Activated naive CD4-positive, alpha-beta T cell treated with anti-CD3 and anti-CD28 coated beads for 36 hours (primary cell): ENCODE measurements at places on chromosomes 3 and 15. TPM values are rescaled to one million over a fixed set of nuclear protein-coding genes. Genes with fewer than 3 reads are reported as not detected.

DNA sequence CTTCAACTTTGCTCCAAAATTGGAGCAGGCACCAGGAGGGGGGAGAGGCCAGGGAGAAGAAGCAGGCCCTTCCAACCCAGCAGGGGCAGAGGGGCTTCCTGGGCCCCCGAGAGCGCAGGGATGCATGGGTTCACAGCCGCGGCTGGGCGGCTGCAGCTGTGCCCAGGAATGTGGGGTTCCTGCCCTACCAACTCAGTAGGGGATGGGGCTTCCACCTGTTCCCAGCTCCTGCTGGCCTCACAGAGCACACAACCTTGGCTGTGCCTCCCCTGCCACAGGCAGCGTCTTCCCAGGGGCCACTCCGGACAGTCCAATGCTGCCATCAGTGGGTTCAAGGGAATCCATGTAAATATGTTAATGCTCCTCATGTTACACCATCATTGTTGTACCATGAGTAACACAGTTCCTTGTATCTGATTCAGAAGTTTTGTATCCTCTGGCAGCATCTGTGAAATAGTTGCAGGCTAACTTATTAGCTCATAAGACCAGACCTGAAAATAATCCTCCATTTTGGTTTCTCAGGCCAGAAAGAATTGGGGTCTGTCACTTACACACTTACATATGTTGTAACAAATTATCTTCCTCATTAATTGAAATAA is 12.1 kb upstream of the SIAH2 start:
- H3K4me3 ChIP-seq = no peak overlapping the region
- no peak for DNase-seq
- H3K27me3 ChIP-seq = no peaks in the 10 kb centered on the region
- H3K36me3 ChIP-seq = no peaks in the 10 kb centered on the region

DNA sequence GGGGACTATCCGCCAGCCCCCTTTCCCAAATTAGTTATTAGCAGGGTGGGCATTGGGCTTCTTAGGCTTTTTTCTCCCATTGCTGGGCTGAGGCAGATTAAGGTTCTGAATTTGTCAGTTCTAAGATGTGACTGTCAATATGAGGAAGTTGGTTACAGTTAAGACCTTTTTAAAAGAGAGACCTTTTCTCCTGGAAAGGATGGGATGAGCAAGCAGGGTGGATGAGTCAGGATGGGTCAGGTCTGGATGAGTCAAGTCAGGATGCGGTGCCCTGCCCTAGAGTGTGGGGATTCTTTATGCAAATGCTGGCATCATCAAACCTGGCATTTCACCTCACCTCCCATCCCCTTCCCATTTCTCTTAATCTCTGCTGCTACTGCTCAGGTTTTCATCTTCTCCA is 1.9 kb downstream of the AEN start:
- DNase-seq = peak; percentile 92
- H3K27me3 ChIP-seq = no peaks in the 10 kb centered on the region
- H3K4me3 ChIP-seq = peak overlapping the region; percentile 90
- peak overlapping the region; percentile 97 for H3K27ac ChIP-seq
- peaks cover 58% of the 10 kb centered on the region for H3K36me3 ChIP-seq
- H3K4me1 ChIP-seq = peaks cover 53% of the 10 kb centered on the region

GRCh38 chr3:108818404-108818803 is 4.2 kb upstream of the TRAT1 start:
- no peaks in the 10 kb centered on the region for H3K27me3 ChIP-seq
- peaks cover 24% of the 10 kb centered on the region for H3K4me1 ChIP-seq
- peak overlapping the region; percentile 48 for H3K4me3 ChIP-seq
- peaks cover 2% of the 10 kb centered on the region for H3K36me3 ChIP-seq
- H3K27ac ChIP-seq = peak overlapping the region; percentile 79
- DNase-seq = peak; percentile 86

DNA sequence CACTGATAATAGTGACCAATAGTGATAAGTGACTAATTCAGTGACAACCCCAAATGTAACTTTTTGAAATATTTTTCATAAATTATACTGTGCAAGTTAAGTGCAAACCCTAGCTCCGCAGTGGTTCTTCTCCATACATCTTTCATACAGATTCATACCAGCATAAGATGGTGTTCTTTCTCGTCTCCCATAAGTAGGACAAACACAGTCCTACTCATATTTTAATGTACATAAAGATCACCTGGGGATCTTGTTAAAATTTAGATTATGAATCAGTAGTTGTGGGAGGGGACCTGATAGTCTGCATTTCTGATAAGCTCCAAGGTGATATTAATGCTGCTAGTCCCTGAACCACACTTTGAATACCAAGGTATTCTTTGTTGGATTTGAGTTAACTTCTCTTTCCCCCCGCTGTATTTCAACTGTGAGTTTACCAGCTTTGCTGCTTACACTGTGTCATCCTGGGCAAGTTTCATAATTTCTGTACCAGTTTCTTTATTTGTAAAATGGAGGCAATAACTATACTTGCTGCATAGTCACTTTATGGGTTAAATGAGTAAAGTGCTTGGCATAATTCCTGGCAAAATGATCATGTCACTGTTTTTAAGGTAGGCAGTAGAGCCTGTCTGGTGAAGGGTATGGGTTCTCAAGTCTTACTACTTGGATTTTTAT is 34.7 kb upstream of the C3orf38 start:
- H3K27me3 ChIP-seq = no peaks in the 10 kb centered on the region
- peaks cover 20% of the 10 kb centered on the region for H3K36me3 ChIP-seq
- H3K27ac ChIP-seq = no peak overlapping the region
- H3K4me1 ChIP-seq = peaks cover 16% of the 10 kb centered on the region
- no peak for DNase-seq

DNA sequence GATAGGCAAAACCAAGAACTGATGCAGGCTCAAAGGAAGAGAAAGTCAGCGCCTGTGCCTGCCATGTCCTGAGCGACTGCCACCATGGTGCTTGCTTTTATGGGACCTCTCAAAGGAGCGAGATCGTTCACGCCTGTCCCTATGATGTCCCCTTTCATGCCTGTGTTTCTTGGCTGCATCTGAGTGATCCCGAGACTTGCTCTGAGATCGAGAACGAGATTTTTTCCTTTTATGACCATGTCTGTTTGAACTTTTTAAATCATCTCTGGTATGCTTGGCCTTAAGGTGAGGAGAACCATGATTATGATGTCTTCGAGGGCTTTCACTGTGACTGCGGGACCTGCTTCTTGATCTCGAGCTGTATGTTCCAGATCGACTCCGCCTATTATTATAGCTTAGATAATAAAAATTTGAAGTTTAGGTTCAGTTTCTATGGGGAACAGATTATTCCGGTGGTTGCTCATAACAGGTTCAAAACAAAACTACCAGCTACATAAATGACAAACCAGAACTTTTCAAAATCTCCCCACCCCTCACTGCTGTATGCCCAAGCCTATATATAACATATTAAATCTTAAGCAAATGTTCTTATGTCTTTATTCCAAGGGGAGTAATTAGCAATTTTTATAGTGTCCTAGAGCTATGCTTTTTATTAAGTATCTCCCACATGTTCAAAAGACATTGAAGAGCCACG is 11.6 kb downstream of the CCNL1 start:
- DNase-seq = no peak
- no peaks in the 10 kb centered on the region for H3K27me3 ChIP-seq
- no peak overlapping the region for H3K4me3 ChIP-seq
- H3K4me1 ChIP-seq = peaks cover 50% of the 10 kb centered on the region
- peaks cover 63% of the 10 kb centered on the region for H3K36me3 ChIP-seq

DNA sequence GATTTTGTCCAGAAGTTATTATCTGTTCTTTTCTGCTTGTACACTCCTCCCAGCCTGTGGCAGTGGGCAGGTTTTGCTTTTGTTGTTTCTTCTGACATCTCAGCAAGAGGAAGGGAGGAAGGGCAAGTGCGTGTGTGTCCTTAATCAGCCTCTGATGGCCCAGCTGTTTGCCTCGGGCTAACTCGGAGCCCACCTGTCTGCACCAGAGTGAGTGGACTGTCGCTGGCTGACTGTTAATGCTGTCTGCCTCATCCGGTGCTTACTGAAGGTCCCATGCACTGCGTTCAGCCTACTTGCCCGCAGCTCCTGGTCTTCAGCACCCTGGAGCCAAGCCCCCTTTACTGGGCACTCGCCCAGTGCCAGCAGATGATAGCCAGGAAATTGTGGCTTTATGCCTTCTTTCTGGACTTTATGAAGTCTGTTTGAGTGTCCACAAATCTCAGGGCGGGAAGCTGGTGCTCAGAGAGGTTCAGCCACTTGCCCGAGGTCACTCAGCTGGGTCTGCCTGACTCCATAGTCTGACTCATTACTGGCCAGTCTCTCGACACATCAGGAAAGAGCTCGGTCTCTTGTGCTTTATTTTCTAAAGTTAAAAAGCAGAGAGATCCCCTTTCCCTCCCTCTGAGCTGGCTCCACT is 89.5 kb downstream of the CHRNA7 start:
- no peak for DNase-seq
- no peaks in the 10 kb centered on the region for H3K36me3 ChIP-seq
- no peak overlapping the region for H3K27ac ChIP-seq
- no peaks in the 10 kb centered on the region for H3K4me1 ChIP-seq

DNA sequence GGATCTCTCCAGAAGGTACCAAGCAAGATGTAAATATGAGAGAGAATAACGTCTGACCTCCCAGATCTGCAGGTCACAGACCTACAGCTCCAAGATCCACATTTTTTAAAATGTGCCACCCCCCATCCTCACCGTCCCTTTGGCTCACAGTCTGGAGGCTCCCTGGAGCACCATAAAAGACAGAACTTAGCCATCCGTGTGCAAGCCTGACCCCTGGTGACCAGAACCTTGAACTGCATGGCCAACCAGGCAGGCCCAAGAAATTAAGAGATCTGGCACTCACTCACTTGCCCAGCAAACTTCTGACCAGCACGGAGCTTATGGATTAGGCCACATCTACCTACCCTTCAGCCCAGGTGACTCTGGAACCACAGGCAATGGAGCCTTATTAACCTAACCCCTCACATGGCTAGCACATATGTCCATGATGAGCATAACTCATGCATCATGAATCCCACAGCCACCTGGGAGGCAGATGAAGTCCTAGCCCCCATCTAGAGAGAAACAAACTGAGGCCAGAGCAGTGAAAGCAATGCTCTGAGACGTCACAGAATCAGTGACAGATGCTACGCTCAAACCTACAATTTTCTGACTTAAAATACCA is 275.3 kb downstream of the UACA start:
- H3K27ac ChIP-seq = no peak overlapping the region
- peak; percentile 84 for DNase-seq
- peaks cover 2% of the 10 kb centered on the region for H3K27me3 ChIP-seq
- H3K36me3 ChIP-seq = no peaks in the 10 kb centered on the region
- peaks cover 42% of the 10 kb centered on the region for H3K4me1 ChIP-seq

GRCh38 chr3:15427981-15428380 is 583 bp downstream of the EAF1 start:
- peak overlapping the region; percentile 90 for H3K4me3 ChIP-seq
- DNase-seq = no peak
- H3K27me3 ChIP-seq = no peaks in the 10 kb centered on the region

DNA sequence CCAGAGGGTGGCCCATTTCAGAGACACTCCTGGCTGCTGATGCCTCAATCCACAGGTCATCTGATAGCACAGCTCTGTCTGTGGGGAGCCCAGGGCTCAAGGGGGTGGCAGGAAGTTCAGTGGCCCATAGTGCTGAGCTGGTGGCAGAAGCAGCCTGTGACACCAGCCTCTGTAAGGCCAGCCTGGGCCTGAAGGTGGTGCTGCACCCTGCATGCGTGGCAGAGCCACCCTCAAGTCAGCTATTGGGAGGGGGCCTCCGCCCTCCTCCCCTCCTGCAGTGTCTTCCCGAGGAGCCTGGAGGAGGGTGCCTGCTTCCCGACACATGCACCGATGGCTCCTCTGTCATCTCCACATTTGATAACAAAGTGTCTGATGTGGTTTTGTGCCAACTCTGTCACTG is 3.0 kb downstream of the PLA1A start:
- peak; percentile 59 for DNase-seq

DNA sequence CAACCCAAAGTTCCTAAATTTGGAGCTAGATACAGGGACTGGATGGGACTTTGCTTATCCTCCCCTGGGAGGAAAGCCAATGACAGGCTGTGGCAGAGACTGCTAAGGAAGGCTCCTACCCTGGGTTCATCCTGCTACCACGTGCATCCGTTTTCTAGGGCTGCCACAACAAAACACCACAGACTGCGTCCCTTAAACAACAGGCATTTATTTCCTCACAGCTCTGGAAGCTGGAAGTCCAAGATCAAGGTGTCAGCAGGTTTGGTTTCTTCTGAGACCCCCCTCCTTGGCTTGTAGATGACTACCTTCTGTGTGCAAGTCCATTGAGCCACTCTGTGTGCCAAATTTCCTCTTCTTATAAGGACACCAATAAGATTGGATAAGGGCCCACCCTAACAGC is 263.9 kb downstream of the FAM43A start:
- no peaks in the 10 kb centered on the region for H3K27me3 ChIP-seq
- H3K27ac ChIP-seq = no peak overlapping the region
- no peak for DNase-seq
- H3K4me1 ChIP-seq = no peaks in the 10 kb centered on the region
- no peaks in the 10 kb centered on the region for H3K36me3 ChIP-seq
- H3K4me3 ChIP-seq = no peak overlapping the region

GRCh38 chr15:41878355-41878699 is 15.5 kb downstream of the SPTBN5 start:
- H3K27me3 ChIP-seq = peaks cover 11% of the 10 kb centered on the region
- H3K4me3 ChIP-seq = no peak overlapping the region
- DNase-seq = no peak

DNA sequence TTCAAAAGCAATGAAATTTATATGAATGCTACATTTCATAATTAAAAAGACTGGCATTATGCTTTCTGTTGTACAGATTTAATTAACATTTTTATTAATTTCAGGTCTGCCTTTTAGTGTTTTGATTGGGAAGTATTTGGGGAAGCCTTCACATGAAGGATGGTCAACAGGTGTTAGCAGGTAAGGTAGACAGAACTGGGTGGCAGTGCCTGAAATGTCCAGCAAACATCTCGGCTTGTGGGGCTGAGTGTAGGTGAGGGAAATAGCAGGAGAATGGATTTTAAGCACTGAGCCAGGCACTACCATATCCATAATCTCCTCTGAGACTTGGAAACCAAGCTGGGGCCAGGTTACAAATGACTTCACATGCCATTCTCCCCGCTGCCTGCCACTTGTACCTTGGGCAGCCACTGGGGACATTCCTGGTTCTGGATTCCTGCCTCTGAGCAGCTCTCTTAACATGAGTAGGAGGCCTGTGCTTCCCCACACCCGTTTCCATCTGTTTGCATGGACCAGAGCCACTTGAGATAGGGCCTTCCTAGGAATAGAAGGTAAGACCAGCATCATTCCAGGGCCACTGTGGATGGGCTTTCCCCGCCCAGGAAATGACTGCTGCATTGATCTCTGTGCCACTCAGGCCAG is 125.9 kb upstream of the HES1 start:
- H3K36me3 ChIP-seq = no peaks in the 10 kb centered on the region
- H3K27me3 ChIP-seq = no peaks in the 10 kb centered on the region
- H3K27ac ChIP-seq = no peak overlapping the region
- no peak overlapping the region for H3K4me3 ChIP-seq
- H3K4me1 ChIP-seq = no peaks in the 10 kb centered on the region

- peaks cover 28% of the 10 kb centered on the region for H3K4me1 ChIP-seq
- peak; percentile 42 for DNase-seq
- H3K36me3 ChIP-seq = peaks cover 16% of the 10 kb centered on the region
Observed at GRCh38 chr3:52721002-52721729, 15.3 kb downstream of the SPCS1 start.

GRCh38 chr15:52738311-52738710 is 51.8 kb downstream of the ONECUT1 start:
- no peak for DNase-seq
- H3K27ac ChIP-seq = no peak overlapping the region
- H3K27me3 ChIP-seq = no peaks in the 10 kb centered on the region

Gene CRYGS
- total RNA-seq = 1.5 TPM

Gene FBXW12
- total RNA-seq = not detected

Gene SPATA12
- total RNA-seq = not detected

Gene SV2B
- 0.07 TPM for total RNA-seq

Gene MESD
- 12.5 TPM for total RNA-seq

Gene NUP210
- 148 TPM for total RNA-seq

Gene TTLL13
- total RNA-seq = 0.26 TPM
